ENCODE measurements at places on chromosomes 12 and 14.
A peak's percentile ranks its signal among the peaks of the same experiment; 100 is the strongest.

GRCh38 chr14:35571598-35571997 lies 37.6 kb downstream of the INSM2 start:
- DNase-seq = no peak

GRCh38 chr12:125540580-125541204 lies 475.5 kb downstream of the AACS start:
- no peak for DNase-seq

- no peak for DNase-seq
Observed at GRCh38 chr14:104433401-104434213, 146.0 kb upstream of the C14orf180 start.

DNA sequence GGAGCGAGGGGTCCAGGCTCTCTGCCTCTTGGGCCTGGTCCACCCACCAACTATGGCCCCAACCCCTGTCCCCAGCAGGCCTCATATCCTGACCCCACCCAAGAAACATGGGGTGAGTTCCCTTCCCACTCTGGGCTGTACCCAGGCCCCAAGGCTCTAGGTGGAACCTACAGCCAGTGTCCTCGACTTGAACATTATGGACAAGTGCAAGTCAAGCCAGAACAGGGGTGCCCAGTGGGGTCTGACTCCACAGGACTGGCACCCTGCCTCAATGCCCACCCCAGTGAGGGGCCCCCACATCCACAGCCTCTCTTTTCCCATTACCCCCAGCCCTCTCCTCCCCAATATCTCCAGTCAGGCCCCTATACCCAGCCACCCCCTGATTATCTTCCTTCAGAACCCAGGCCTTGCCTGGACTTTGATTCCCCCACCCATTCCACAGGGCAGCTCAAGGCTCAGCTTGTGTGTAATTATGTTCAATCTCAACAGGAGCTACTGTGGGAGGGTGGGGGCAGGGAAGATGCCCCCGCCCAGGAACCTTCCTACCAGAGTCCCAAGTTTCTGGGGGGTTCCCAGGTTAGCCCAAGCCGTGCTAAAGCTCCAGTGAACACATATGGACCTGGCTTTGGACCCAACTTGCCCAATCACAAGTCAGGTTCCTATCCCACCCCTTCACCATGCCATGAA lies 8.6 kb downstream of the ARHGAP9 start:
- DNase-seq = no peak

DNA sequence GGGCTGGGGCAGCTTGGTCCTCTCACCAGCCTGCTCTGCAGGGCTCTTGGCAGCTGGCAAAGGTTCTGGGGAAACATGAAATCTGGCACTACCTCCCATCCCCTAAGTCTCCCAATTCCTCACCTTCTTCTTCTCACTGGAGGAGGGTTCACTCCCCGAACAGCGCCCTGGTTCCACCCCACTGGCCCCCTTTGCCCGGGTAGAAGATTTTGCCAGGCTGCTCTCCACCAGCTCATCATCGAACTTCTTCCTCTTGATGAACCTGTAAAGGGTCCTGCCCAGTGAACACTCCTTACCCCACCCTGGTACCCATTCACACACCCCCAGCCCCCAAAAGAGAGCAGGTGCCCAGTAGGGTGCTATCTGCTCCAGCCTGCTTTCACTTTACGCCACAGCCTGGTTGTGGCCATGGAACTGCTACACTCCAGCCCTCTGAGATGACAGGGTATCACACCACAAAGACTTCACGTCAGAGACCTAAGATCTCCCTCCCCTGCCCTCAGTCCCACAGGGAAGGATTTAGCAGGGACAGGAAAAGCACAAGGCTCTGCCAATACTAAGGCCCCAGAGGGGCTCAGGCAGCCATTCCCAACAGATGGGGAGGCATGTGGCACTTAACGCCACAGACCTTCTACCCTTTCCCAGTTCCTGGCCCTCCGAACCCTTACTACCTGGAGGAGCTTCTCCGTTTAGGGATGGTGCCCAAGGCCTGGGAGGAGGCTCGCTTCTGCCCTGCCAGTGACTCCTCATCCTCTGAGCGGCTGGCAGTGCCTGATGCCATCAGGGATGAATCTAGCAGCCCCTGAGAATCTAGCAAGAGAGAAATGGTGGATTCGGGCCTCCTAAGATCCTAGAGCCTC lies 2.3 kb downstream of the MCRS1 start:
- DNase-seq = no peak

- DNase-seq = no peak
Observed at GRCh38 chr14:101035466-101036225, 132.1 kb upstream of the RTL1 start.

GRCh38 chr12:54680374-54680773 lies 32.2 kb upstream of the DCD start:
- DNase-seq = peak; percentile 17

- no peak for DNase-seq
Observed at GRCh38 chr12:73361156-73361863, 1089.1 kb downstream of the TRHDE start.

DNA sequence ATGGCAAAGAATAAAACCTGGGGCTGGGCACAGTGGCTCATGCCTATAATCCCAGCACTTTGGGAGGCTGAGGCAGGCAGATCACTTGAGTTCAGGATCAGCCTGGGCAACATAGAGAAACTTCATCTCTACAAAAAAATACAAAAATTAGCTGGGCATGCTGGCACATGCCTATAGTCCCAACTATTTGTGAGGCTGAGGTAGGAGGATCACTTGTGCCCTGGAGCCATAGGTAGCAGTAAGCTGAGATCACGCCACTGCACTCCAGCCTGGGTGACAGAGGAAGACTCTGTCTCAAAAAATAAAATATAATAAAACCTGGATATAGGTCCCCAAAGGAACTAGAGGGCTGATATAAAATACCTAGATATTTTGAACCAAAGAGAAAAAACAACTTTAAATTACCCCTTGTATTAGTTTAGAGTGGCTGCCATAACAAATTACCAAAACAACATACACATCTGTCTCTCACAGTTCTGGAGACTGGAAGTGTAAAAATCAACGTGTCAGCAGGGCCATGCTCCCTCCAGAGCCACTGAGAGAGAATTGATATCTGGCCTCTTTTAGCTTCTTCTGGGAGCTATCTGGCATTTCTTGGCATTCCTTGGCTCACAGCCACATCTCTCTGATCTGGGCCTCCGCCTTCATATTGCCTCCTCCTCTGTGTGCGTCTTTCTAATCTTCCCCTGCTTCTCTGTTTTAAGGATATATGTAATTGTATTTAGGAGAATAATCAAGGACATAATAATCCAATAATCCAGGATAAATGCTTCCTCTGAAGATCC lies 47.9 kb upstream of the ATF7IP start:
- no peak for DNase-seq

DNA sequence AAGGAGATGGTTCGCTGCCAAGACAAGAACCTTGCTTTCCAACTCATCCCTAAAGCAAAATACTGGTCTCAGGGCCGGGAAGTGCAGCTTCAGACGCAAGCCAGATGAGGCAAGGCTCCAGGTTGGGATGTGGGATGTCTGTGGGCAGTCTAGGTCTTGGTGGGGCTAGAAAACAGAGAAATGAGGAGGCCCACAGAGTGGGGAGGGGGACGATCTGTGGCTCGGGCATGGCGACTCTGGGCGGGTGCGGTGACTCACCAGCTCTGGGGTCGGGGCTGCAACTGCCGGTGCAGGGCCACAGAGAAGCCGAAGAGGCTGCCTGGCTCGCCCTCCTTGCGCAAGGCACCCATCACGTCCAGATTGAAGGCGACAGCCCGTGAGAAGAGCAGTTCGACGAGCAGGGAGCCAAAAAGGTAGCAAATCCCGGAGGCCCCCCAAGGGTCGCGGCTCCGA lies 459 bp downstream of the ITGA7 start:
- no peak for DNase-seq

- peak; percentile 37 for DNase-seq
Observed at GRCh38 chr12:117857632-117858612, 110.9 kb downstream of the KSR2 start.

DNA sequence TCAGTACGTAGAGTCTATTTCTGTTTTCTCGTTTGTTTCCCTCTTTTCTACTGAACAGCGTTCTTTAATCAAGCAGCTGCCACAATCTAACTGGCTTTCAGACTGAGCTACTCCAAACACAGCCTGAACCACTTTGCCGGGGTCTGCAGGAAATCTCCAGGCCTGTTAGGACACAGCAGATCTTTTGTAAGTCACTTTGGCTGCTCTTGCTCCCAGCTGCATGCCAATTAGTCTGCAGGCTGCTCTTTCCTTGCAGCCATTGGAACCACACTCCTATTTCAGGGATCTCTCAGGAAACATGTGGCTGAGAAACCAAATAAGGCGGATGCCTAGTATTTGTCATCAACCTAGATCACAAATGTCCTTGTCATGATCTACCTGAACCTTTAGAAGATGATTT lies 73.6 kb downstream of the TMTC1 start:
- DNase-seq = no peak

GRCh38 chr14:97417331-97417730 lies 620.1 kb downstream of the VRK1 start:
- DNase-seq = no peak

DNA sequence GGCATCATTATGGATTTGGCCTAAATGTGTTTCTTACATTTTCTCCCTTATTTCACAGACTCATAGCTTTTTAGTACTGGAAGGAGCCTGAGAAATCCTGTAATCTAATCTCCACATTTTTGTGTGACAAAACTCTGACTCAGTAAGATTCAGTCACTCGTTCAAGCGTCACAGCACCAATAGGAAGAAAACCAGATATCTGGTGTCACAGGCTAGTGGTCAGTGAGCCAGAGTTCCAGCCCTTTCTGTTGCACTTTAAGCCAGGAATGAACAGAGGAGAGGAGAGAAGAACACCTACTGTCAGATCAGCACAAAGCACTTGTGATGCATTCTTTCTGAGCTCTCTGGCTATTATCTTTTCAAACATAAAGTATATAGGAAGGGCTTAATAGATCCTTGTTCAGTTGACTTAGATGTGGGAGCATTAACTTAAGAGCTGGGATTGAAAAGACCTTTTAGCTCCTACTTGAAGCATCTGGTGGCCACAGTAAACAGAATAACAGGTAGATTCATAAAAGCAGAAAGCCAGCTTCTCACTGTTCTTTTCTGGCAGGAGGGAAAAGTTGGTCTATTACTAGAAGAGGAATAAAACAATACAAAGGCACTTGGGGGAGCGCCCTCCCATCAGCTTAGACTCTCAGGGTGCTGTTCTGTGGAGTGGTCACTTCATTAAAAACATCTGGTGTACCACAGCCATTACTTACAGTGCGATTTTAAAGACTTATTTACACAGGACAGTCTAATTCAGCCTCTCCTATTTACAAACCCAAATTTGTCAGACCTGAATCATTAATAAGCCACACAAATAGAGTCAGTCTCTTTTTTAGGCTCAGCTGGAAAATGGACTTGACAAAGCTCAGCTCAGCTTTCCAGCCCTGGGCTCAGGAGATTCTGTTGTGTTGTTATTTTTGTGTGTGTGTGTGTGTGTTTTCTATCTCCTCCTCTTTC lies 12.2 kb upstream of the NID2 start:
- DNase-seq = no peak

- DNase-seq = no peak
Observed at GRCh38 chr14:44988694-44989093, 26.7 kb downstream of the TOGARAM1 start.

DNA sequence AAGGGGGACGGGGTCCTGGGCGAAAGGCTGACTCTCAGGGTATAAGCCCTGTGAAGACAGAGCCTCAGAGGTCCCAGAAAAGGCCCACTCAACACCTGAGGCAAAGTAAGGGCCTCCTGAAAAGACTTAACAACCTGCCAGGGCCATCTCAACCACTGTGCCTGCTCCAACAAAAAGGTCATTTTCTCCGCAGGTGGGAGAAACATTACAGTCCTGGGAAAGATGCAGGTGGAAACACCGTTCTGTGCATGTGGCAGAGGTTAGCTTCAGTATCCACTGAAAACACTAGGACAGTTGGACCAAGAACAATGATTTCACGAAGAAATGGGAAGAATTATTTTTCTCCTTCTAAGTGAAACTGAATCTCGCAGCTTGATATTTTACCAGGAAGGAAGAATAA lies 50.9 kb downstream of the CCDC88C start:
- DNase-seq = no peak

DNA sequence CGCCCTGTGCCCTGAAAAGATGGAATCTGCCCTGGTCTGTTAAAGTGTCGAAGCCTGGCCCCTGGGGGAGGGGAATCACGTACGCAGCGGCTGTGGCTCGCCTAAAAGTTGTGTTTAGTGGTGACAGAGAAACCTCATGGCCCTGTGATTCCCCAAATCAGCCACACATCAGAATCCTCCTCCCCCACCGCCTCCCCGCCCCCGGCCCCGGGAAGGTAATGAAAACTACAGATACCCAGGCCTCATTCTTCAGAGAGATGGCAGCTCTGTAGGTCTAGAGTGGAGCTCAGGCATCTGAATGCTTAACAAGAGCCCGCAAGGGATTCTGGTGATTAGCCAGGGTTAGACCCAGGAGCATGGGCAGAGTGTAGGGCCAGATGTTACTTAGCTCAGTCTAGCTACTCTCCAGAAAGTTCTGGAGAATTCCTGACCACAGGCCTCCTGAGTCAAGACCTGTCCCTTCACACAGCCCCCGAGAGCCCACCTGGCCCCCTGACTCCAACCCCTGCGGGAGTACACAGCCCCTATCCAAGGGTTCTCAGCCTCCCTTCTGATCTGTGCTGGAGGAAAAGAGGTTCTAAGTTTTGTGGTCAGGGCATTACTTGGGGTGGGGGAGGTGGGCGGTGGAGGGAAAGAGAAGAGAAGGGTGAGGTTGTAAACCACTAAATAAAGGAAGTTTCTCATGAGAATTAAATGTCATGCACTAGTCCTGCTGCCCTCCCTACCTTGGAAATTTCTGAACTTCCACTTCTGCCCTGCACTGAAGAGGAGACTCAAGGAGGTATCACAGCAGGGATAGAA lies 114.8 kb downstream of the PLXNC1 start:
- peak; percentile 65 for DNase-seq

DNA sequence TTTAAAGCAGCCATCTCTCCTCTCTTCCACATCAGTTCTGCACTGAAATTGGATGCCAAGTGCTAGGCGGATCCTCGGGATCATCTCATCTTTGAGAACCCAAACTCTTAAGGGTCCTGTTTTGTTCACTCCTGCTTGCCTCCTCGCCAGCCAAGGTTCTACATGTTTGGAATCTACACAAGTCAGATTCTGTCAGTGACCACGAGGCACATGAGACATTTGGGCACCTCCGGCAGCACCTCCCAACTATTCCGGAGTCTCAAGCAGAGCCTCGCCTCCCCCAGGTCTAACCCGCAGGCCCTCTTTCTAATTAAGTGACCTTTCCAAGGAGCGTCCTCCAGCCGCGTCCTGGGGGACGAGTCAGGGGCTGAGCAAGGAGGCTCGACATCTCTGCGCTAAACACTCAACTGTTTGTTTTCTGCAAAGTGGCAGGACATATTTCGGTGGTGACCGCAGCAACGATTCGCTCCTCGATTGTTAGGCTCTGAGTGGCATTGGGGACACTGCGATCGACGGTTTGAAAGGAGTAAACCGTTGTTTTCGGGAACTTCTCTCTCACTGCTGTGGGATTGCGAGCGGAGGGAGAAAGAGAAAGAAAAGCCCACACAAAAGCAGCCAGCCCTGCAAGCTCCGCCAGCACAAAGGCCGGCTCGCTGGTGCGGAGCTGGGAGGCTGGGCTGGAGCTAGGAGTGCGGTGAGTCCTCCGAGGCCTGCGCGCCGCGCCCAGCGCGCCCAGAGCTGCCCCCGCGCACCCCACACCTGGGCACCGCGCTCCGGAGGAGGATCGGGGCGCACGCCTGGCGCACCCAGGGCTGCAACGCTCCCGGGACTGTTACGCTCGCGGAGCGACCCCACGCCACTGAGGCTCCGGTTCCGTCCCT lies 640 bp downstream of the ARMH4 start:
- no peak for DNase-seq

GRCh38 chr12:54371328-54372112 lies 7.2 kb upstream of the GPR84 start:
- DNase-seq = no peak
